ENCODE measurements at places on chromosomes 13 and 19.

- DNase-seq: peak; percentile 53
- no peaks in the 10 kb centered on the region for H3K27me3 ChIP-seq
- no peak overlapping the region for H3K4me3 ChIP-seq
These were observed 133.2 kb downstream of the VWA8 start for GRCh38 chr13:41827507-41828213.

- no peak overlapping the region for H3K27ac ChIP-seq
- H3K4me1 ChIP-seq: no peaks in the 10 kb centered on the region
- no peak for DNase-seq
- no peak overlapping the region for H3K4me3 ChIP-seq
- H3K27me3 ChIP-seq: peaks cover 27% of the 10 kb centered on the region
These were observed 711 bp downstream of the FUT2 start for GRCh38 chr19:48696353-48697010.

GRCh38 chr19:14496834-14497227, 904 bp upstream of the GIPC1 start:
- H3K4me1 ChIP-seq: peaks cover 34% of the 10 kb centered on the region
- peak overlapping the region; percentile 76 for H3K27ac ChIP-seq
- H3K4me3 ChIP-seq: no peak overlapping the region
- DNase-seq: no peak
- H3K36me3 ChIP-seq: no peaks in the 10 kb centered on the region

DNA sequence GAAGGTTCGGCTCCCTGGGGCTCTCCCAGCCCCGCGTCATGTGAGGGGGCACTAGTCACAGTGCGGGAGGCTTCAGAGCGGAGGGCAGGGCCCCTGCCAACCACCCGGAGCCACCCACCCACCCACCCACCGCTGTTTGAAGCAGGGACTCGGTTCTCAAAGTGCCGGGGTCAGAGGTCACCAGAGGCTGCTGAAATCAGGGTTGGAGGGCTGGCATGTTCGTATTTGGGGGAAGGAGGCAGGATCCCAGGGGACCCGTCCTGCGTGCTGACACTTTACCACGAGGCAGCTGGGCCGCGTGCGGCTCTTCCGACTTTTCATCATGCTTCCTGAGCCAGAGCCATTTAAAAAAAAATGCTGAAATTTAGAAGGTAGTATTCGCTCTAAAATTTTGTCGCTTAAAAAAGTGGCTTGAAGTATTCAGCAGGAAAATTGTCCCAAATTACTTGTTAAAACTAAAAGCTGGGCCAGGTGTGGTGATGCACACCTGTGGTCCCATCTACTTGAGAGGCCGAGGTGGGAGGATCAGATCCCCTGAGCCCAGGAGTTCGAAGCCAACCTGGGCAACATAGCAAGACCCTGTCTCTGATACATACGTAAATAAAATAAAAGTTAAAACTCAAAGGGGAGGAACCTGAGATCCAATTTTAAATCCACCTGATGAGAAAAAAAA, 21.2 kb downstream of the ATP11A start:
- H3K4me1 ChIP-seq: peaks cover 12% of the 10 kb centered on the region
- no peaks in the 10 kb centered on the region for H3K27me3 ChIP-seq
- H3K4me3 ChIP-seq: no peak overlapping the region
- peak overlapping the region; percentile 87 for H3K27ac ChIP-seq
- no peak for DNase-seq

DNA sequence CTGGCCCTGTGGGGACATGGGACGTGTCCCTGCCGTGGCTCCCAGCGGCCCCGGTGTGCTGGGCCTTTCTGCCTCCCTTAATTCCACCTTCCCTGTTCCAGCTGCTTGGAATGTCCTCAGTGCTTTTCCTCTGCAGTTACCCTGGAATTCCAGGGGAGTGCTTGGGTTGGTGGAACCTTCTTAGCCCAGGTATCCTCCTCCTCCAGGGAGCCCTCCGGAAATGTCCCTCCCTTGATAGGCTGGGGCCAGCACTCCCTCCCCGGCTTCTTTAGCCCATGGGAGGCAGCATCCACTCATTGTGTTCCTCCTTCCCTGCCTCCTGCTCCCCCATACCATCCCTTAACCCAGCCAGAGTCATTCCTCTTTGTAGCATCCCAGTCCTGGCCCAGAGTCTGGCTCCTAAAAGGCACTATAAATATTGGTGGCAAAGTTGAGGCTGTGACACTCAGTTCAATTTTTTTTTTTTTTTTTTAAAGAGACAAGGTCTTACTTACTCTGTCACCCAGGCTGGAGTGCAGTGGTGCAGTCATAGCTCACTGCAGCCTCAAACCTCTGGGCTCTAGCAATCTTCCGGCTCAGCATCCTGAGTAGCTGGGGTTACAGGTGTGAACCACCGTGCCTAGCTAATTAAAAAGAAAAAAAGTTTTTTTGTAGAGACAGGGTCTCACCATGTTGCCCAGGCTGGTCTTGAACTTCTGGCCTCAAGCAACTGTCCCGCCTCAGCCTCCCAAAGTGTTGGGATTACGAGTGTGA, 13.7 kb upstream of the SLC7A10 start:
- peak; percentile 45 for DNase-seq
- H3K27me3 ChIP-seq: no peaks in the 10 kb centered on the region
- H3K27ac ChIP-seq: no peak overlapping the region
- H3K4me3 ChIP-seq: no peak overlapping the region
- peaks cover 16% of the 10 kb centered on the region for H3K4me1 ChIP-seq

GRCh38 chr13:51557875-51558612, 26.2 kb upstream of the WDFY2 start:
- H3K4me3 ChIP-seq: no peak overlapping the region
- H3K36me3 ChIP-seq: no peaks in the 10 kb centered on the region
- H3K27ac ChIP-seq: no peak overlapping the region

- DNase-seq: no peak
- no peaks in the 10 kb centered on the region for H3K4me1 ChIP-seq
- no peaks in the 10 kb centered on the region for H3K36me3 ChIP-seq
- no peak overlapping the region for H3K27ac ChIP-seq
These were observed 796.9 kb downstream of the SLITRK1 start for GRCh38 chr13:83085186-83085900.

GRCh38 chr13:111302045-111302726, 18.3 kb upstream of the TEX29 start:
- no peaks in the 10 kb centered on the region for H3K27me3 ChIP-seq
- H3K27ac ChIP-seq: no peak overlapping the region
- H3K4me1 ChIP-seq: no peaks in the 10 kb centered on the region
- no peak for DNase-seq
- H3K4me3 ChIP-seq: no peak overlapping the region
- H3K36me3 ChIP-seq: no peaks in the 10 kb centered on the region

DNA sequence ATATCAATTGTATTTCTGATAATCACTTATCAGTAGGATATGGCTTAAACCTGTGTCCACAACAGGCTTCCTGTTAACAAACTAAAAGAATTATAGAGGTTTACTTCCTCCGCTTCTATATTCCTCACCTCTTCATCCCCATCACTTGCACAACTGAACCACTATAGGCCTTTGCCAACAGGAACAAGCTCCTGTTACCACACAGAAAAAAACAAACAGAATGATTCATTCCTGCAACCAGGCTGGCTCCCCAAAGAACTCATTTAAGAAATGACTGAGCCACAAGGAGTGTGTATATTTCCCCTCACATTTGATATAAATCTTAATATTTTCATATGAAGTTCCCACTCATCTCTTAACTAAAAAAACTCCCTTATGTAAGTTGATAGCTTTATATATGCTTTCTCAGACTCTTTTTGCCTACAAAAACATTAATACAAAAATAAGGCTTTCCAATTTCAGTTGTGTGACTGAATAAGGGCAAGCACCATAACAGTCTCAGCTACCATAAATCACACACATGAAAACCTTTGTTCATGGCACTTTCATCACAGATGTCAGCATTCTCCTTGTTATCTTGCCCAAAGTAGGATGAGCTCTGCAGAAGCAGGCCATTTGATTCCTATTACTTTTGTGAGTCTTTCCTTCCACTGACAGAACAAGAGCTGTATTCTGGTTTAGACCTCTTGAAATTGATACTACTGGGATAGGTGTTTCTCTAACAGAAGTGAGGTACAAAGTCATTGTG, 366.8 kb downstream of the SLITRK1 start:
- no peak for DNase-seq
- H3K36me3 ChIP-seq: no peaks in the 10 kb centered on the region
- no peak overlapping the region for H3K4me3 ChIP-seq
- H3K27ac ChIP-seq: no peak overlapping the region

- no peaks in the 10 kb centered on the region for H3K36me3 ChIP-seq
- DNase-seq: no peak
- peaks cover 21% of the 10 kb centered on the region for H3K4me1 ChIP-seq
- no peak overlapping the region for H3K27ac ChIP-seq
- no peaks in the 10 kb centered on the region for H3K27me3 ChIP-seq
These were observed 29.0 kb upstream of the CXCL17 start for GRCh38 chr19:42471554-42472249.

- H3K27me3 ChIP-seq: no peaks in the 10 kb centered on the region
- no peak overlapping the region for H3K27ac ChIP-seq
These were observed 227.5 kb upstream of the STARD13 start for GRCh38 chr13:33512880-33513554.

- peak; percentile 88 for DNase-seq
- peaks cover 7% of the 10 kb centered on the region for H3K4me1 ChIP-seq
- H3K27ac ChIP-seq: peak overlapping the region; percentile 74
- H3K4me3 ChIP-seq: peak overlapping the region; percentile 64
- no peaks in the 10 kb centered on the region for H3K27me3 ChIP-seq
These were observed 1.6 kb downstream of the MEX3D start for GRCh38 chr19:1566392-1567115.

GRCh38 chr19:56765137-56765536, 75.4 kb downstream of the PEG3 start:
- no peaks in the 10 kb centered on the region for H3K36me3 ChIP-seq
- no peak overlapping the region for H3K27ac ChIP-seq
- H3K4me1 ChIP-seq: no peaks in the 10 kb centered on the region
- H3K27me3 ChIP-seq: no peaks in the 10 kb centered on the region
- H3K4me3 ChIP-seq: peak overlapping the region; percentile 45

GRCh38 chr13:79490824-79491223, 9.9 kb downstream of the NDFIP2 start:
- peaks cover 14% of the 10 kb centered on the region for H3K4me1 ChIP-seq
- no peaks in the 10 kb centered on the region for H3K27me3 ChIP-seq
- no peak overlapping the region for H3K4me3 ChIP-seq

DNA sequence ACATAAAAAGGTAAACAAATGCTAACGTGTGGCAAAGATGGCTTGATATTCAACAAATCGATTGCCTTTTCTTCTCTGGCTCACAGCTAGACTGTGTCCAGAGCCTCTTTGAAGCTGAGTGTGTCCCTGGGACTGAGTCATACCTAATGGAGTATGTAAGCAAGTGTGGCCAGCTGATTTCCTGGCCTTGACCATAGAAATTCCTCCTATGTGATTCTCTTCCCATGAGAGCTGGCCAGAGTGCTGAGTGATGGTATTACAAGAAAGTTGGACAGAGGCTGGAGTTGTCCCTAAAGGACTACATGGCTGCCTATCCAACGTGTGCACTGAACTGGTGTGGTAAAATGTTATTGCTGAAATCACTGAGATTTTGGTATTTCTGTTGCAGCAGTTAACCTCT, 320.1 kb upstream of the SLC10A2 start:
- peak; percentile 18 for DNase-seq
- H3K4me1 ChIP-seq: no peaks in the 10 kb centered on the region

DNA sequence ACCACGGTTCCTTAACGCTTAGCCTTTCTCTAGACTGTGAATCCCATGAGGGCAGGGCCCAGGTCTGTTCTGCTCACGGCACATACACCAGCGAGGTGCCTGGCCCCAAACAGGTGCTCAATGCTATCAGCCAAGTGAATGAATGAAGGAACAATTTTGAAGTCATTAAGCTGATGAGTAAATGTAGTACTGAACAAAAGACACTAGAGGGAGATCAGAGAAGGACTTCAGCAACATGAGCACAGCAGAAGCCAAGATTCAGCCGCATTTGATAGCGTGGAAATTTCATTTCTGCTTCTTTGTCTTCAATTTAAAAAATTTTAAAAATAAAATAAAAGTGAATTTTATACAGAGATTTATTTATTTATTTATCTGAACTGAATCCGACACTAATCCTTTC, 20.1 kb upstream of the MYO16 start:
- no peaks in the 10 kb centered on the region for H3K27me3 ChIP-seq
- H3K27ac ChIP-seq: no peak overlapping the region
- no peak for DNase-seq

GRCh38 chr13:94974015-94974951, 261.9 kb upstream of the SOX21 start:
- no peaks in the 10 kb centered on the region for H3K4me1 ChIP-seq
- no peak for DNase-seq
- peaks cover 28% of the 10 kb centered on the region for H3K27me3 ChIP-seq
- no peaks in the 10 kb centered on the region for H3K36me3 ChIP-seq

DNA sequence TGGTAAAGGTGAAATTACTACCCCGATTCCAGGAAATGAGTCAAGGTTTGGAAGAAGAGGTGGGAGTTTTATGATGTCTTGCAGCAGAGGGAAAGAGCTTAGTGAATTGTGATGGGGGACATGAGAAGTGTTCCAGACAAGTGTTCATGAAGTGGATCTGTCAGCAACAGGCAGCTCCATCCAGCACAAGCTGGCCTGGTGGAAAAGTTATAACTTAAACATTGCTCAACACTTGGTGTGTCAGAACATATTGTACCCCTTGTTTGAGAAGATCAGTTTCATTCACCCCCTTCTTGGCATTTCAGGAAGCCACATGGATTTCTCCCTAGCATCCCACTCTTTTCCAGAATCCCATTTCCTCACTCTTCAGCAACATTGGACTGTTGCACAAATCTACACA, 222.0 kb downstream of the B3GLCT start:
- no peaks in the 10 kb centered on the region for H3K4me1 ChIP-seq
- H3K27ac ChIP-seq: no peak overlapping the region
- H3K36me3 ChIP-seq: no peaks in the 10 kb centered on the region
- H3K4me3 ChIP-seq: no peak overlapping the region

DNA sequence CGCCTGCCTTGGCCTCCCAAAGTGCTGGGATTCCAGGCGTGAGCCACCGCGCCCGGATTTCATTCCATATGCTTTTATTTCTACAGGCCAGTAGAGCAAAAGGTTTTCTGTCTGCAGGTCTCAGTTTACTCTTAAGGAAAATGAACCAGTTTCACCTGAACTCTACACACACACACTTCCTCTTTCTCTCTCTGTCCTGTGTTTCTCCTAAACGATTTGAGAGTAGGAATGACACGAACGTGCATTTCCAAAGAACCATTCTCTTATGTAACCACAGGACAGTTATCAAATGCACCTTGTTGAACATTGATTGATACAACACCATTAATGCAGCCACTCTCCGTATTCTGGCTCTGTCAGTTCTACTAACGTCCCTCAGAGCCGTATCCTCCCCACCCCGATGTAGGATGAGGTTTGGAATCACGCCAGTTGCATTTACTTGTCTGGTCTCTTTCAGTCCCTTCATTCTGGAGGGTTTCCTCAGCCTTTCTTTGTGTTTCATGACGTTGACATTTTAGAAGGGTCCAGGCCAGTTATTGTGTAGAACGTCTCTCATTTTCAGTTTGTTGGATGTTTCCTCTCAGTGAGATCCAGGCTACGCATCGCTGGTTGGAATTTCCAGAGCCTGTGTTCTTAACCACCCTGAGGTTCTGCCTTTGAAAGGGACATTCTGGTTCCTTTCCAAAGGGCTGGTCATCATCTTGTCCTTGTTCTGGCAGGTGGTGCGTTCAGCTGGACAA, 36.0 kb downstream of the BICRA start:
- no peaks in the 10 kb centered on the region for H3K4me1 ChIP-seq
- H3K27ac ChIP-seq: no peak overlapping the region
- no peak overlapping the region for H3K4me3 ChIP-seq
- DNase-seq: no peak
- H3K27me3 ChIP-seq: no peaks in the 10 kb centered on the region

Data from left lung (tissue), 14 donors.